ENCODE measurements at places on chromosomes 1 and 21.

- no peak for DNase-seq
Observed at GRCh38 chr1:113830039-113830438, 17.8 kb upstream of the RSBN1 start.

DNA sequence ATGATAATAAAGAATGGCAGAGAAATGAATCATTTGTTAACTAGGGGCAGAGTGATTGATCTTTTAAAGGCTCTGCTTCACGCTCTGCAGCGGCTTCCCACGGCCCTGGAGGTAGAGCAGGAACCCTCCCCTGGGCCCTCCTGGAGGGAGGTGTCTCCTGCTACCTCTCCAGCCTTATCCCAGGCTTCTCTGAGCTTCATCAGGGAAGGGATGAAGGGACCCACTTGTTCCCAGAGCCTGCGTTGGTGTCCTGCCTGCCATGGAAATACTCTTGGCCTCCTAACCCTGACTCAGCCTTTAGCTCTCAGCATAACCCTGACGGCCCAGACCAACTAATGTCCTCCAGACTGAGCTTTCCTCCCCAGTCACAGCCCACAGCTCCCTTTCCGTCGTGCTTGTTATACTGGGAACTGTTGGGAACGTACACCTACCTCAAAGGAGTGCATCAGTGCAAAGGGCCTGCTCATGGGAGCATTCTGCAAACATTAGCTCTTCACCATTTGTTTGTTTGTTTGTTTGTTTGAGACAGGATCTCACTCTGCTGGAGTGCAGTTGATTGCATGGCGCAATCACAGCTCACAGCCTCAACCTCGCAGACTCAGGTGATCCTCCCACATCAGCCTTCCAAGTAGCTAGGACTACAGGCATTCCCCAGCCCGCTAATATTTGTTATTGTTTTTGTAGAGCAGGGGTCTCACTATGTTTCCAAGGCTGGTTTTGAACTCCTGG, 17.4 kb upstream of the HNRNPU start:
- no peak for DNase-seq

DNA sequence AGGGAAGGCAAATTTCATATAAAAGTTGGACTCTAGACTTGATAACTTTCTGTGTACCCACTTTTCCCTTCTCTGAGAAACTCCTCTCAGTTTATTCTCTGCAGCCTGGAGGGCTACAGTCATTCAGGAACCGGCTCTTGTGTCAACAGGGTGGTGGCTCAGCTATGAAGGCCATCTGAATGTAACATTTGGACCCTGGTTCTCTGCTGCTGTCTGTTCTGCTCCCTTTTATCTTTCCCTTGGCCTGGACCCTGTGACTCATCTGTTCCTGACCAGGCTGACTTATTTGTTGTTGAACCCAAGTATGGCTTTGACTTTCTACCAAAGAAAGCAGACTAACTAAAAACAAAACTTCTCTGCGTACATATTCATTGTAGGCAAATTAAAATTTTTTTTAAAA, 75.4 kb downstream of the CENPF start:
- DNase-seq, result no peak

GRCh38 chr1:152486400-152487006, 24.1 kb upstream of the LCE5A start:
- no peak for DNase-seq

DNA sequence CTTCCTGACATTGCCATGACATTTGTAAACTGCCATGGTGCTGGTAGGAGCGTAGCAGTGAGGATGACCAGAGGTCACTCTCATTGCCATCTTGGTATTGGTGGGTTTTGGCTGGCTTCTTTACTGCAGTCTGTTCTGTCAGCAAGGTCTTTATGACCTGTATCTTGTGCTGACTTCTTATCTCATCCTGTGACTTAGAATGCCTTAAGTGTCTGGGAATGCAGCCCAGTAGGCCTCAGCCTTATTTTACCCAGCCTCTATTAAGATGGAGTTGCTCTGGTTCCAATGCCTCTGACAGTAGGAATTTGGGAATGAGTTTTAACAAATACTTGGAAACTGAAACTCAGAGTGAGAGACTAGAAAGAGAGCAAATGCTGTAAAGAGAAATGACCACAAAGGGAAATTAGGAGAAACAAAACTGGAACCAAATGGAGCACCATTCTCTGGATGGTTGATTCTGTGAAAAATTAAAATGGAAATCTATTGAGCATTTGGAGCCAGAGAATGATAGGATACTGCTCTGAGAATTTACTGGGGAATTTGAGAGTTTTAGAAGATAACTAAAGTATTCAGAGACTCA, 50.1 kb upstream of the RHOU start:
- no peak for DNase-seq

DNA sequence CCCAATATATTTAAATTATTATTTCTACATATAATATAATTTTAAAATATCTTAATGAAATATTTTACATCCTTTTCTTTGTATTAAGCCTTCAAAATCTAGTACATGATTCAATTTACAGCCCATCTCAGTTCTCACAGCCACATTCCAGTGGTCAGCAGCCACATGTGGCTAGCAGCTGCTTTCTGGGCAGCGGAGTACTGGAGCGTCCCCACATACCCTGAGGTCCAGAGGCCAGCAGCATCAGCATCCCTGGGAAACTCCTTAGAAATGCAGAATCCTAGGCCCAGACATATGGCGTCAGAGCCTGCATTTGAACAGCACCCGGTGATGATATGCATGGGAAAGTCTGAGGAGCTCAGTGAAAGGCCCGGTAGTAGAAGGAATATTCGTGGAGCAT, 8.6 kb upstream of the LHX4 start:
- DNase-seq, result no peak

DNA sequence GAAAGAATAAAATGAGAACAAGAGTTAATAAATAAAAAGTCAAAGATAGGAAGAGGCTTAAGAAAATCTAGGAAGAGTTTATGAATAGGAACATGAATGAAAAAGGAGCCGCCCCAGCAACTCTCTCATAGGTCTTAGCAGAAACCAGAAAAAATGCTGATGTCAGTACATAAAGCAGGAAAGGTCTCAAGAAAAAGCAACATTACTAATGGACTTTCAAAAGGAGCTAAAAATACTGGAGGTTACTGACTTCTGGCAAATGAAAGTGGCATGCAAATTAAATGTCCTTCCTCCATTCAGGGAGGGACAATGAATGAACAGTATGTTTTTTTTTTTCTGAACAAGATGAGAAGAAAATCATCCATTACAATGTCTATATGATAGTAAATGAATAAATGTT, 387.6 kb downstream of the BRINP2 start:
- DNase-seq, result no peak

DNA sequence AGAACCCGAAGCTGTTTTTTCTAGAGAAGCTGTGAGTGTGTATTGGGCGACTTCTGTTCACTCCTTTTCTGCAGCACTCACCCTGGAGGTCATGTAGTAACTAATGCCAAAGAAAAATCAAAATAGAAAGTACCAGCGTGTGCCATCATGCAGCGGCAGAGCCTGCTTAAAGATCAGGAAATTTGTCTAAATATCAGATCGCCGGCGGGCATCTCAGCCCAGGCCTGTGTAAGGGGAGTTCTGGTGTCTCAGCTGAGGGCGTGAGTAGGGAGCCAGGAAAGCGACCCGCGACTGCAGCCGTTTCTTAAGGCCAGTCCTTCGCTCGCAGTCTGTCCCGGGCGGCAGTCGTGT, 768 bp downstream of the EDARADD start:
- no peak for DNase-seq

DNA sequence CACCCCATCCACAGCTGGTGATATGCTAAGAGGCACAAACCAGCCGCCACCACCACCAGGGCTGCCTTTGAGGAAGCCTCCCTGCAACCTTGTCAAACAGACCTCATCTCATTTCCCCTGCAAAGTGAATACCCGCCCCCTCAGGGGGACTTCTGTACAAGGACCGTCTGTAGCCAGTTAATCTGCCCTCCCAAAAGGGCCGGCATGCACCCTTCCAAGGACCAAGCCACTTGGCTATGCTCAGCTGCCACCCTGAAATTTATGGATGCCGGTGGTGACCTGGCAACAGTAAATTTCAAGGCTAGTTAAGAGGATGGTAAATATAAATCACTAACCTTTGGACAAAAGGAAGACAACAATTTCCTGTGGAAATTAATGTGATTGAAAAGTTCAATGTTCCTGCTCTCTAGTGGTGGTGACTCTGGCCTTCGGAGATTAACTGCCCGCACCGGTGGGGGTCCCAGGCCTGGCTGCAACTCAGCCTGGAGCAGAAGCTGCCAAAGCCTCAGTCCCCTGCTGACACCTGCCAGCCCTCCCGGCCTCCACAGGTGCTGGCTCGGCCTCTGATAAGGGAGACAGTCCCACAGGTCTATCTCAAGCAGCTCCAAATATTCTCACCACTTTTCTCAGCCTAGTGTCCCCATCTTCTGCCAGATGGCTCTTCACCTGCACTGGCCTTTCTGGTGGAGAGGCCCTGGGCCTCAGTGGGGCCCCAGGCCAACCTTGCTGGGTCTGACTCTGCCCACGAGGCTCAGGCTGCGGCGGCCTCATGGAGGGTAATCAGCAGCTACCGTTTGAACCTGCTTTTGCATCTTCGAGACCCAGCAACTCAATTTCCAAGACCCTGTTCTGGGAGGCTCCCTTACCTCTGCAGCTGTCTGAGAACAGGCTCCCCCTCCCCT, 12.2 kb downstream of the TMEM53 start:
- no peak for DNase-seq

GRCh38 chr1:201299968-201300367, 16.7 kb downstream of the PKP1 start:
- DNase-seq, result no peak

DNA sequence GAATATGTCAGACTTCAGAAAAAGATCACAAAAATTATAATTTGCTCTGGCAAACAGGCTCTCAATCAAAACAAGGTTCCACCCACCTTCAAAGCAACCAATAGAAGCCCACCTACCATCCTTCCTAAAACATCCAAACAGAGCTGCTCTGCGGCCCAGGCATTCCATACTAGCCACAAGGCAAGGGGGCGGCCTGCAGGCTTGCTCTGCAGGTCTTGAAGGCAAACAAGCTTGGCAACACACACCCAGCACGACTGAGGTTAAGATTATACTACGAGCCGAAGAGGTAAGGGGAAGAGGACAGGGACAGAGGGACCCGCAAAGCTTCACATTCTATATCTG, 207.3 kb downstream of the SLC45A1 start:
- DNase-seq, result no peak

- DNase-seq, result no peak
Observed at GRCh38 chr21:46661211-46661625, 25.7 kb downstream of the PRMT2 start.

Data from cortex of kidney (tissue), 1 donor.